ENCODE measurements at places on chromosomes 12 and 14.
A peak's percentile ranks its signal among the peaks of the same experiment; 100 is the strongest.

- DNase-seq: no peak
Observed at GRCh38 chr14:55092341-55092740, 36.7 kb upstream of the LGALS3 start.

DNA sequence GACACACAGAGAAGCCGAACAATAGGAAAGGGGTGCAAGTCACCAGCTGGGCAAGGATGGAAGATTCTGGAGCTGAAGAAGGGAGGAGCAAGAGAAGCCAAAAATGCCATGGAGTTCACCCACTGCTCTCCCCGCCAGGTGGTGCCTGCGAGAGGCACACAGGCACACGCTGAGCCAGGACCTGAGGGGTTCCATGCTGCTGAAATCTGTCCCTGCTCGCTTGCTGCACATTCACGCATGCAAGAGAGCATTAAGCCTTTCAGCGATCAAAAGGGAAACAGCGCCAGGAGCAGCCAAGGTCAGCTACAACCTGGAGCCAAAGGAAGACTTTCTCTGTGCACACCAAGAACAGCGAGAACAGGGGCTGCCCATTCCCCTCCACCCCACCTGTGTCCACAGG lies 104.1 kb downstream of the ANO2 start:
- DNase-seq: no peak

DNA sequence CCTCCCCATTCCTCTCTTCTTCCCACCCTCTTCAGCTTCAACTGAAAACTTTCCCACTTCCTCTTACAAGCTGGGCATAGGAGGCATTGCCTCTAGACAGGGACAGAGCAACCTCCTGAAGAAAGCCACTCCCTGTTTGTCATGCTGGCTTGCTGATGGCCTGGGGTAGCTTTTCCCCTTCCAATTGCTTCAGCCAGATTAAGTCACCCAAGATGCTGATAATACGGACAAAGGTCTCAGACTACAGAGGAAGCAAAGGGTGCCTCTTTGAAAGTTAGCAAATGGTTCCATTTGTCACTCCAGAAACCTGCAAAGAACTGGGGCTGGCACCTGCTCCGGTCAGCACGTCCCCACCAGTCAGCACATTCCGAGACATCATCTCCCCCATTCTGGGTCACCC lies 6.0 kb downstream of the KRT2 start:
- no peak for DNase-seq

GRCh38 chr14:97724265-97724731 lies 927.1 kb downstream of the VRK1 start:
- peak; percentile 55 for DNase-seq

GRCh38 chr14:66982247-66982646 lies 207.0 kb upstream of the GARIN2 start:
- no peak for DNase-seq

All from CD4-positive, alpha-beta T cell treated with Interleukin-17A for 1 hour (primary cell).